ENCODE measurements at places on chromosomes 16 and 17. TPM values are rescaled to one million over a fixed set of nuclear protein-coding genes. Genes with fewer than 3 reads are reported as not detected.

GRCh38 chr17:78873519-78874340 lies 29.3 kb downstream of the CEP295NL start:
- H3K36me3 ChIP-seq: no peaks in the 10 kb centered on the region
- H3K4me3 ChIP-seq: no peak overlapping the region
- no peak overlapping the region for H3K27ac ChIP-seq
- no peak for DNase-seq
- peaks cover under 1% of the 10 kb centered on the region for H3K4me1 ChIP-seq

GRCh38 chr17:17413821-17414220 lies 63.0 kb upstream of the MED9 start:
- H3K27ac ChIP-seq: no peak overlapping the region
- peaks cover 14% of the 10 kb centered on the region for H3K4me1 ChIP-seq
- peaks cover 5% of the 10 kb centered on the region for H3K27me3 ChIP-seq
- no peak overlapping the region for H3K4me3 ChIP-seq
- no peak for DNase-seq

- no peaks in the 10 kb centered on the region for H3K27me3 ChIP-seq
- no peaks in the 10 kb centered on the region for H3K4me1 ChIP-seq
- H3K4me3 ChIP-seq: no peak overlapping the region
- no peaks in the 10 kb centered on the region for H3K36me3 ChIP-seq
These were observed 24.0 kb upstream of the SSTR5 start for GRCh38 chr16:1048442-1049112.

GRCh38 chr17:42111871-42112551 lies 503 bp downstream of the DHX58 start:
- H3K27ac ChIP-seq: peak overlapping the region; percentile 63
- peaks cover 31% of the 10 kb centered on the region for H3K4me1 ChIP-seq
- DNase-seq: no peak
- no peaks in the 10 kb centered on the region for H3K27me3 ChIP-seq
- H3K36me3 ChIP-seq: no peaks in the 10 kb centered on the region
- peak overlapping the region; percentile 76 for H3K4me3 ChIP-seq

GRCh38 chr16:50591800-50592771 lies 43.9 kb downstream of the NKD1 start:
- no peak overlapping the region for H3K4me3 ChIP-seq
- no peaks in the 10 kb centered on the region for H3K27me3 ChIP-seq
- peaks cover 14% of the 10 kb centered on the region for H3K4me1 ChIP-seq
- no peaks in the 10 kb centered on the region for H3K36me3 ChIP-seq

The RFNG gene
- total RNA-seq: 19.4 TPM

The HSD3B7 gene
- total RNA-seq: 2.1 TPM

The TVP23B gene
- total RNA-seq: 44.4 TPM

The SNAI3 gene
- total RNA-seq: 2.8 TPM

The CMTM1 gene
- total RNA-seq: 8.2 TPM

The LGALS9C gene
- not detected for total RNA-seq
